ENCODE measurements at places on chromosomes 3 and 15.

DNA sequence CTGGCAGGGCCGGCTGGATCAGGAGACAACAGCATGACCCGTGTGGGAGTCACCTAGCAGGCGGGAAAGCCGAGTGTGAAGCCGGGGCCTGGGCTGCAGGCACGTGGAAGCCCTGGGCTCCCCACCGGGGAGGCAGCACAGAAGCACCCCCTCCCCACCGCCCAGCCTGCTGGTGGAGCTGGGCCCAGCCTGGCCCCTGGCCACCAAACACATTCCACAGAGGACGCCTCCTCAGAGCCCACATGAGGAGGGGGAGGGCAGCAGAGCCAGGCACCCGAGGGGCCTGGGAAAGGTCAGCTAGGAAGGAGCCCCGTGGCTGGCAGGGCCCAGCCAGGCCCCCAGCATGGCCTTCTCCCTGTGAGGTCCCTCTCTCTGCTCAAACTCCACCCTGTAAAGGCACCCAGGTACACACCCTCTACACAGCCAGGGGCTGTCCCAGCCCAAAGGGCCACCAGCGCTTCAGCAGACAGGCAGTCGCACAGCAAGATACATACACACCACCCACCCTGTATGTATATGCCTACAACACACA is 4.5 kb downstream of the PLXNB1 start:
- no peak for DNase-seq

DNA sequence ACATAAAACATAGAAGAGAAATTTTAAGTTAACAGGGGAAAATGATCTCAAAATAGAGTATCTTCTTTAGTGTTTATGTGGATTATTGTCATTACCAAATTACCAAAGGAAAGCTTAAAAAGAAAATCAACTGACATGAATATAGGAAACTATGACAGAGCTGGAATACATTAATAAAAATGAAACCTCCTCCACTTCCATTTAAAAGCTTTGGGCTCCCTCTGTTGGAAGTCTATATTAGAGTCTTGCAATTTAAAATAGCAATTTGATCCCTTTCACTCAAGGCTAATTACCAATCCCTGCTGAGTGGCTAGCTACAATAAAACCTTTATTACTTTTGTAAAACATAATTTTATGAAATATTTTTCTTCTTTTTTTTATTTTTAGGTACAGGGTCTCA is 61.4 kb upstream of the IMPG2 start:
- no peak for DNase-seq

GRCh38 chr15:77440378-77440999 is 19.8 kb downstream of the HMG20A start:
- no peak for DNase-seq

GRCh38 chr3:149519912-149520311 is 45.4 kb downstream of the TM4SF4 start:
- DNase-seq, result no peak
